GOT3 (cell line): ENCODE measurements at places on chromosomes 4 and X.

DNA sequence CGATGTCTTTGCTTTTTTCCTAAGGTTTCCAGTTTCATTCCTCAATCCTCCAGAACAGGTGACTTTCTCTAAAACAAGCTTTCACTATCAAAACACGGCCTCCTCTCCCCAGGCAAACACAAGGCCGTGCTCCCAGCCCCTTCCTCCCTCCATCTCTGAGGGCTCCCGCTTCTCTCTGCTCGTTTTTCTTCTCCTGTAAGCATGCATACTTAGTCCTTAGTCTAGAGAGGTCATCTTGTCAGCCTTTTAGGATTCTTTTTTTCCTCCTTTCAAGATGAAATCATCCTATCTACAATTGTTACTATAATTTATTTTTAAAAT is 18.7 kb downstream of the DCTD start:
- no peak for DNase-seq

GRCh38 chr4:74583089-74583700 is 138.3 kb downstream of the AREG start:
- DNase-seq, result no peak

DNA sequence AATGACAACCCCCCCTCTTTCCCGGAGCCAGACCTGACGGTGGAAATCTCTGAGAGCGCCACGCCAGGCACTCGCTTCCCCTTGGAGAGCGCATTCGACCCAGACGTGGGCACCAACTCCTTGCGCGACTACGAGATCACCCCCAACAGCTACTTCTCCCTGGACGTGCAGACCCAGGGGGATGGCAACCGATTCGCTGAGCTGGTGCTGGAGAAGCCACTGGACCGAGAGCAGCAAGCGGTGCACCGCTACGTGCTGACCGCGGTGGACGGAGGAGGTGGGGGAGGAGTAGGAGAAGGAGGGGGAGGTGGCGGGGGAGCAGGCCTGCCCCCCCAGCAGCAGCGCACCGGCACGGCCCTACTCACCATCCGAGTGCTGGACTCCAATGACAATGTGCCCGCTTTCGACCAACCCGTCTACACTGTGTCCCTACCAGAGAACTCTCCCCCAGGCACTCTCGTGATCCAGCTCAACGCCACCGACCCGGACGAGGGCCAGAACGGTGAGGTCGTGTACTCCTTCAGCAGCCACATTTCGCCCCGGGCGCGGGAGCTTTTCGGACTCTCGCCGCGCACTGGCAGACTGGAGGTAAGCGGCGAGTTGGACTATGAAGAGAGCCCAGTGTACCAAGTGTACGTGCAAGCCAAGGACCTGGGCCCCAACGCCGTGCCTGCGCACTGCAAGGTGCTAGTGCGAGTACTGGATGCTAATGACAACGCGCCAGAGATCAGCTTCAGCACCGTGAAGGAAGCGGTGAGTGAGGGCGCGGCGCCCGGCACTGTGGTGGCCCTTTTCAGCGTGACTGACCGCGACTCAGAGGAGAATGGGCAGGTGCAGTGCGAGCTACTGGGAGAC is 1.6 kb downstream of the PCDH10 start:
- DNase-seq, result no peak

GRCh38 chr4:156230176-156230575 is 276.5 kb upstream of the CTSO start:
- DNase-seq, result no peak

DNA sequence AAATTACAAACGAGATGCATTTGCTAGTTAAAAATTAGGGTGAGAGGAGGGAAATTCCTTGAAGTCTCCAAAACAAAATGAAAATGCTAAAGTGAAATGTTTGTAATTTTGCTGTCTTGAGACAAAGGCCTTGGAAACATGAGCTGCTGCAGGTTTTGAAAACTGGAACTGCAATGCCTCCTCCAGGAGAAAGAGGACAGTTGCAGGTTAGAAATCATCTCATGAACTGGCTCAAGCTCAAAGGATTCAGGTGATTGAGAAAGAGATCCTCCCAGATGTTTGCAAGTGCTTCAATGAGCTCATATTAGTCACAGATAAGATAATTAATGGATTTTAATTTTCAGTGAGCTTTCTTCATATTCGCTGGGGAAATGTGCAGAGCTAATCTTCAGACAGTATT is 32.4 kb downstream of the SMPX start:
- DNase-seq, result no peak

GRCh38 chr4:159131564-159131963 is 28.7 kb downstream of the RAPGEF2 start:
- DNase-seq, result no peak

DNA sequence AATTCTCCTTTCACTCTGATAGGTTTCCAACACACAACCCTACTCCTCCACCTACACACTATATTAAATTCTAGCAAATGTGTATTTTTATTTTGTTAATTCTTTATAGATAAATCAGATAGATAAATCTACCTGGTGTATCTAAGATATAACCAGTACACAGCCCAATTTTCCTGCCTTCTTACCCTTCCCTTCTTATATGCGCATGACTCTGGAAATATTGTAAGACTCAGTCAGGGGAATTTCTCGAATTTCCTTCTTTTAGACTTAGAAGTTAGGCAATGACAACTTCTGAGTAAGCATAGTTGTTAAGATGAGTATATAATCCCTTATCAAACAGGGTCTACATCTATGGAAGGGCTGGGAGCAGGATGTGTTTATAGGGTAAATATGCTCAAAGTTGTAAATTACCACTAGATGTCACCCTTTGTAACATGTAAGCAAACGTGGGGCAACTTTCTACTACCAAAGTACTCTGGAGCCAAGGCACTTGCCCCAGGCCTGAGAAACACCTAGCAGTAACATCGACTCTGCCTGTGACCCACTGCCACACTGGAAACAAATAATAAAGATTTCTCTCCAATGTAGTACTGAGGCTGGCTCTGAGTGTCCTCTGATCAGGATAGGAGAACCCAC is 444.7 kb downstream of the IQCM start:
- no peak for DNase-seq

- no peak for DNase-seq
Observed at GRCh38 chrX:63932006-63932405, 147.0 kb upstream of the ARHGEF9 start.

DNA sequence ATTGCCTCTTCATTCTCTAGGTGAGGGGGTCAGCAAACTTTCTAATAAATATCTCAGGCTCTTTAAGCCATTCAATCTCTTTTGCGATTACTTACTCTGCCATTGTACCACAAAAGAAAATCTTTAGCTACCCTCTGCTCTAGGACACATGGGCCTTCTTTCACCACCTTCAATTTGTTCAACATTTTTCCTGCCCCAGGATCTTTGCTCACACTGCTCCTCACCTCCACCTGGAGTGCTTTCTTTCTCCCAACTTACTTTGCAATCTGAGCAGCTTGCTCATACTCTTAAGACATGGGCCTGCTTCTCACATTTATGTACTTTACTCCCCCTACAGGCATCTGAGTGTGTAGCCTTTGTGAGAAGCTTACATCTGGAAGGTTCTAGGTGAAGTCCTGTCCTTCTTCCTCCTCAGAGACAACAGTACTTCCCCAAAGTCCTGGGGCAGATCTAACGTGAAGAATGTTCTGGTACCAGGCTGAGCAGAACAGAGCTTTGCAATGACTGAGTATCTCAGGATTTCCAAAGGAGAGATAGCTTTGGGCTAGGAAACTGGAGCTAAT is 55.0 kb upstream of the PRDM5 start:
- DNase-seq, result no peak

GRCh38 chr4:55013431-55013955 is 111.9 kb downstream of the KDR start:
- no peak for DNase-seq

GRCh38 chrX:133005042-133005441 is 46.6 kb upstream of the HS6ST2 start:
- no peak for DNase-seq

GRCh38 chrX:101164766-101165590 is 54.6 kb upstream of the DRP2 start:
- no peak for DNase-seq

DNA sequence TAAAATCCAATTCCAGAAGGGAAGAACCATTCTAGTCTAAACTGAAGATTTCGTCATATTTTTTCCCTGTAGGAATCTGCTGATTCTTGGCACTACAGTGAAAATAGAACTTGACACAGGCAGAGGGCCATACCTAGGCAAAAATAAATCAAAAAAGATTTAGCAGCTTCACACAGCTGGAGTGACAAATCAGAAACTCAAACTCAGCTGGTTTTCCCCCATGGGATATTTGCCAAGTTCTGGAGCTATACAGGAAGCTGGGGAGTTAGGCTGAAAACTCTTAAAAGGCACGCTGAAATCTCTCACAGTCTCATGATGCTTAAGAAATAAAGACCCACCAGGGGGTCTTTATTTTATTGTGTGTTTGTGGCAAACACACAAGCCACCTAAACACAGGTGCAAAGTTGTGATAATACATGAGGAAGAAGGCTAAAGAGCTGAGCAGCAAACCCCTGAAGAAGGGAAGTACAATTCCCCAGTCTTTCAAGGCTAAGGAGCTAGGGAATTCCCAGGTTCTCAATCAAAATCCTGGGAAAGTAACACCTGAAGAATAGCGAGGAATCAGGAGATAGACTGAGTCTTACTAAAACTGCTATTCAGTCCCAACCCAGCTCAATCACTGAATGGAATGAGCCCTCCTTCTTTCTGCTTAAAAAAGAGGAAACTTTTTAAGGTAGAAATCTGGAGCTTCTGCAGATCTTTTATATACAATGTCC is 32.1 kb upstream of the BEND2 start:
- no peak for DNase-seq

- no peak for DNase-seq
Observed at GRCh38 chrX:7996414-7996813, 69.2 kb upstream of the PNPLA4 start.

DNA sequence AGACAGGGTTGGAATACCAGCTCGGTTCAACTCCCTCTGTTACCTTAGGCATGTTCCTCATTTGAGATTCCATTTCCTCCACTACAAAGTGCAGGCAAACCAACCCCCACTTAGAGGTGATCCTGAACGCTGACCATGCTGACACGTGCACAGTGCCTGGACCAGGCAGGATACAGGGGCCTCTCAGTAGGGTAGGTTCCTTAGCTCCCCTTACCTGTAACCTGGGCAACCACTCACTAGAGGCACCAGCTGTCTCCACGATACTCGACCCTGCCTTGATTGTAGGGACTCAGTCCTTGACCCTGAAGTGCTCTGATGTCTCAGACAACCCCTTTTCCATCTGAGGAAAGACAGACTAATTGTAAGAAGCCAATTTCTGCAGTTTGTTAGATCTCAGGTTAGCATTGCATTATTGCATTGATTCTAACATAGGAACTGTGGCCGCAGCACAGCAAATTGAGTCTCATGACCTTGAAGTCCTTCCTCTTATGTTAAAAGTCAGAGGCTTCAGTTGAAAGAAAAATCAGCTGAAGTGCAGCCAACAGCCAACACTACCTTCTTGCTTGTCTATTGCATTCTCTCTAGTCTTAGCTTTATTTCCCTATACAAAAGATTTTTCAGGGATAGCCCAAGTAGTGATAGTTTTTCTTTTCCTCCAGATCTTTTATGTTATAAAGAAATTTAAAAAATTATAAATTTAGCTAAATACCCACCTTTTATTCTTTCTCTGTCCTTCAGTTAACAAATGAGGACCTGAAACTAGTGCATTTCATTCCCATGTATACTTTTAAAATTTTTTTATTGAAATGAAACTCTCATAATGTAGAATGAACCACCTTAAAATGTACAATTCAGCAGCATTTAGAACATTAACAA is 11.2 kb upstream of the C1QTNF7 start:
- DNase-seq, result no peak

DNA sequence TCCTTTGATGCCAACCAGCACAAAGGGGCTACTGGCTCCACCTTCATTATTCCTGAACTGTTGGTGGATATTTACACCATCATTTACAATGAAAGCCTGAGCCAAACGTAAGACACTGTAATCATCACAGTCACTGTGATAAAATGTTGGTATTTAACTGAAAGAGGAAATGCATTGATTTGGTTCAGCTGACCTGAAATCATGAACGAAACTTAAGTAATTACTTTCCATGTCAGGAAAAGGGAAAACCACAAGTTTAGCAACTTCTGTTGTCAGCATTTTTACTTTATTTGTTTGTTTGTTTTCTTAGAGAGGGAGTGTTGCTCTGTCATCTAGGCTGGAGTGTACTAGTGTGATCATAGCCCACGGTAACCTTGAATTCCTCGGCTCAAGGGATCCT is 247.8 kb upstream of the FAM47A start:
- DNase-seq, result no peak

DNA sequence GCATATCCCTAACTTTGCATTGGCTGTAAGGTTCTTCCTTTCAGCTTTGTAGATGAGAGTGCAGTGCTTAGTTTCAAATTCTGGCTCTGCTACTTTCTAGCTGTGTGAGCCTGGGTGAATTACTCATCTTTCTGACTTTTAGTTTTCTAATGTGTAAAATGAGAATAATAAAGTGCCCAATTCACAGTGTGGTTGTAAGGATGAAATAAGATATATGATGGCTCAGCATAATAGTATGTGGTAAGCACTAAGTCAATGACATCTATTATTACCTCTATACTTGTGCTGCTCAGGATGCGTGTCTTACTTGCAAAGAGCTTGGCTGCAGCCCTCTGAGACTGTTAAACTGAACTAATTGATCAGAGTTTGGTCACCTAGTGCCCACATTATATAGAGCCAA is 30.6 kb upstream of the ETNPPL start:
- DNase-seq, result no peak

DNA sequence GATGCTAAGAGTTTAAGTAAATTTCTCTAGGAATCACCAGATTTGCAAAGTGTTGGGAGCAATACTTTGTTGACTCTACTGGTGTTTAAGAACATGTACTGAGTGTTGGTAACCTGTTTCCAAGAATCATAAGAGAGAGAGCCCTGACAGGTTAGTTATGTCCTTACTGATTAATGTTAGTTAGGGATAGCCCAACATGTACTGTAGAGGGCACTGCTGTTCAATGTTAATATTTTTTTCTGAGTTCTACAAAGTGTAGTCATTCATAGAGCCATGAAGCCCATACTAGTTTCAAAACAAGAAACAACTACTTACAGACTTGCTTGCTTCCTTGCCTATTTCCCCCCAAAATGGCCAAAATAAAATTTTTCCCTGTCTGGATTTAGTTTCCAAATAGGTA is 11.9 kb downstream of the TMPRSS11D start:
- DNase-seq, result no peak

DNA sequence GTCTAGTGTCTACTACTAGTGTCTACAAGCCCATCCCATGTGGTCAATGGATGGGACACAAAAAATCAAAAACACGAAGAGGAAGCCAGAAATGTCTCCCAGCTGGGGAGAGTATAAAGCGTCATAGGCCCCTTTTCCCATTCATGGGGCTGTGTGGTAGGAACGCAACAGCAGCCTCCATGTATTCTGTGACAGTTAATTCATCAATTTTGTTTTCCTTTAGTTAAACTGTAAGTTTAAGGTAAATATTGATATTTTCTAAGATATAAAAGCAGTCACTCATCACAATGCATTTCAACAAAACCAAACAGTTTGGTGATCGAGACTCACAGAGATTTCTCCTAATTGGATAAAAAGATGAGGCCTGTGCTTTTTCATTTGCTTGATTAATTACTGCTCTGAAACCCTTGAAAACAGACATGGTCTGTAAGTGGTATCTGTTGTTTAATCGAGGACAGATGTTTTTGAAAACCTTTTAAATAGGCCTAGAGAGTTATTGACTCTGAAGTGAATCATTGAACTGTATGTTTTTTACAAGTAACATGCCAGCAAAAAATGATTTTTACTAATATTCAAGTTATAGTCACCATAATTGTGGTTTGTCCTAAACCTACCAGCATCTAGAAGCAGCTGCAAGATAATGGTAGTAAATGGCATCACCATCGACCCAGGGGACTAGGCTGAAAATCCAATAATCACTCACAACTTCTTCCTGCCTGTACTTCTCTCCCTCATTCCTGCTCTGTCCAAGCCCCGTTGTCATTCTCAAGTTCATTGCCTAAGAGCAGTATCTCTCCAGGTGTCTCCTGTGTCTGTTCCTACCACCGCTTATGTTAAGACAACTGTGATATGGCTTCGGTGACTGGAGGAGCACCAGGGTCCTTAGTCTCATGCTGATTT is 87.7 kb upstream of the SHISA3 start:
- no peak for DNase-seq
